Esophagus squamous epithelium (tissue), 5 donors: ENCODE measurements at places on chromosomes 12 and 14.

GRCh38 chr14:84065811-84066210, 1464.1 kb upstream of the FLRT2 start:
- no peak for DNase-seq

DNA sequence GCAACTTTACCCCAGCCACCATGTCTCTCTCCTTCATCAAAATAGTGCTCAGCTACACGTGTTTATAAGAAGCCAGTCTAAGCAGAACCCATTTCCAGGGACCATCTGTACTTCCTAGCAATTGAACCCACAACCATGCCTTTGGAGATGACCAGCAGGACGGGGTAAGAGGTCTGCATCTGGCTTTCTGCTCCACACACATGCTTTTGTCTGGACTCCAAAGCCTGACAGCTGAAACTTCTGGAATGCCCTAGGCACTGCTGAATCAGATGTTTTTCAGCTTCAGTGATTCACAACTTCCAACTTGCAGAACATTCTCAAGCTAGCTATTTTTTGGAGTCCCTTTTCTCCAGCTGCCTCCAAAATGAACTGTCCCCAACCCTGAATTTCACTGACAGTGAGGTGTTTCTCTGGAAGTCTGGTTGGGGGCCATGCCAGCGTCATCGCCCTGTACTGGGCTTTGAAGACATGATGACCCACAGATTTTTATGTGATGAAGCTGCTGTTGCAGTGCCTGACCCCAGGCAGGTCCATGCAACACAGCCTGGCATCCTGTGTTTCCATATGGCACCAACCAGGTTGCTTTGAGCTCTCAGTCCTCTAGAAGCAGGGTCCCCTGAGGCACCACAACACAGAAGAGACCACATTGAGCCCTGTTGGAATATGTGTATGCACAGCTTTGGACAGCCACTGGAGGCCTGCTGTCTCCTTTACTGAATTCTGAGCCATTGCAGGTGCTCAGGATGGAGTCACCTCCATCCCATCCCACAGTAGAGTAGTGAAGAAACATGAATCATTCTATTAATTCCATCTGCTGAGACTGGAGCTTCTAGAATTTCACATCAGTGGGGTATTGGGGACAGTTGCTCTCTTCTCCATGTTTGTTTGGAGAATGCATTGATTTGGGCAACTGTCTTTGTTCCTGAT, 80.2 kb downstream of the NUAK1 start:
- DNase-seq, result no peak

DNA sequence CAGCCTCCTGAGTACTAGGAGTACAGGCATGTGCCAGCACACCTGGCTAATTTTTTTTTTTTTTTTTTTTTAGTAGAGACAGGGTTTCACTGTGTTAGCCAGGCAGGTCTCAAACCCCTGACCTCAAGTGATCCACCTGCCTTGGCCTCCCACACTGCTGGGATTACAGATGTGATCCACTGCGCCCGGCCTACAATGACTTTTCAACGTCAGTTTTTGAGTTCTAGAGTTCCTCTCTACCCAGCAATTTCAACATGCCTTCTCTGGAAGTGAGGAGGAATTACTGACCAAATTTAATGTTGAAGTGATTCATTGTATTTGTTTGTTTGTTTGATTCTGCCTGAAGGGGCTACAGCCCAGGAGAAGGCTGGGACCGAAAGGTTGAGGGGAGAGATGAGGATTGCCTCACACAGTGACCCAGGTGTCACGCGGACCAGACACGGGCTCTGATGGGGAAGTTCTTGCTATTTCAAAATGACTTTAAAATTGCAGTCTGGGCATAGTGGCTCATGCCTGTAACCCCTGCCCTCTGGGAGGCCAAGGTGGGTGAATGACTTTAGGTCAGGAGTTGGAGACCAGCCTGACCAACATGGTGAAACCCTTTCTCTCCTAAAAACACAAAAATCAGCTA, 8.6 kb upstream of the DENR start:
- no peak for DNase-seq

- no peak for DNase-seq
Observed at GRCh38 chr14:103688906-103689902, 26.0 kb downstream of the XRCC3 start.

GRCh38 chr12:121110211-121110940, 22.3 kb upstream of the P2RX7 start:
- no peak for DNase-seq

GRCh38 chr12:8639936-8640335, 22.7 kb downstream of the MFAP5 start:
- DNase-seq, result no peak

GRCh38 chr12:11618046-11618445, 31.4 kb upstream of the ETV6 start:
- no peak for DNase-seq

- DNase-seq, result no peak
Observed at GRCh38 chr14:99278836-99279235, 6.8 kb upstream of the BCL11B start.

DNA sequence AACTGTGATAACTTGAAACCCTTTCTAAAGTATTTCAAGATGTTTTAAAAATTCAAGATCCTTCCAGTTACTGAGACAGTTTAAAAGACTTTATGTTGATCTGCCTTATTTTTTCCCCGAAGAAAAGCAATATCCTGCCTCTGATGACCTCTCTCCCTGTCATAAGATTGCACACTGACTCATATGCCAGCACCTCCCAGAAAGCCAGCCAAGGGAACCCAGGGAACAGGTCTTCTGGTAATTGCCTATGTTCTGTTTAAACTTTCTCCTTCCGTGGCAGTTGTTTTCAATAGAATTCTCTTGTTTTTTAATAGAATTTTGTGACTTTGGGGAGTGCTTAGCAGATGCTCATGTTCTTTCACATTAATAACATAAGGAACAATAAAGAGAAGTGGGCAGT, 300.2 kb upstream of the PRKD1 start:
- DNase-seq, result no peak

DNA sequence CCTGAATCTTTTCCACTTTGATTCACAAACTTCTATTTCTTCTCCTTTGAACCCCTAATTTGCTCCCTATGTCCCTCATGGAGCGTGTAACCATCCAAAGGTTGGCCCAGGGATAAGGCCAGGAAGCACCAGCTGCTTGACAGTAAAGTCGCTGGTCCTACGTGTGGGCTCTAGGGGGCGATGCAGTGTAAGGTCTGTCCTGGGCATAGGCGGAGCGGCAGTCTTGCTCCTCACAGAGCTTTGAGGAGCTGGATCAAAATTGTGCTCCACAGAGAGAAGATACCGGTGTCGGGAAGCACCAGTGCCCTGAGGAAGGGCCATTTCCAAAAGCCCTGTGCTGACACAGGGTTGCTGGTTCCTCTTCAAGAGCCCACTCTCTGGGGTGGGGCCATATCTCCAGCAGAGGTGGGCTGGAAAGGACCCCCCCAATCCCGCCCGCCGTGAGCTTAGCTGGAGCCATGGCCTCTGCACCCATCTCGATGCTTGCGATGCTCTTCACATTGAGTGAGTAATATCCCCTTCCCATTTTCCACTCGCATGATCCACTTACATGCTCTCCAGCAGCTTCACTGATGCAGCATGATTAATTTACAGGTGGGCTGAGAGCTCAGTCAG, 49.9 kb upstream of the OR4E1 start:
- DNase-seq, result no peak

GRCh38 chr12:18382236-18382885, 121.0 kb downstream of the PIK3C2G start:
- no peak for DNase-seq

DNA sequence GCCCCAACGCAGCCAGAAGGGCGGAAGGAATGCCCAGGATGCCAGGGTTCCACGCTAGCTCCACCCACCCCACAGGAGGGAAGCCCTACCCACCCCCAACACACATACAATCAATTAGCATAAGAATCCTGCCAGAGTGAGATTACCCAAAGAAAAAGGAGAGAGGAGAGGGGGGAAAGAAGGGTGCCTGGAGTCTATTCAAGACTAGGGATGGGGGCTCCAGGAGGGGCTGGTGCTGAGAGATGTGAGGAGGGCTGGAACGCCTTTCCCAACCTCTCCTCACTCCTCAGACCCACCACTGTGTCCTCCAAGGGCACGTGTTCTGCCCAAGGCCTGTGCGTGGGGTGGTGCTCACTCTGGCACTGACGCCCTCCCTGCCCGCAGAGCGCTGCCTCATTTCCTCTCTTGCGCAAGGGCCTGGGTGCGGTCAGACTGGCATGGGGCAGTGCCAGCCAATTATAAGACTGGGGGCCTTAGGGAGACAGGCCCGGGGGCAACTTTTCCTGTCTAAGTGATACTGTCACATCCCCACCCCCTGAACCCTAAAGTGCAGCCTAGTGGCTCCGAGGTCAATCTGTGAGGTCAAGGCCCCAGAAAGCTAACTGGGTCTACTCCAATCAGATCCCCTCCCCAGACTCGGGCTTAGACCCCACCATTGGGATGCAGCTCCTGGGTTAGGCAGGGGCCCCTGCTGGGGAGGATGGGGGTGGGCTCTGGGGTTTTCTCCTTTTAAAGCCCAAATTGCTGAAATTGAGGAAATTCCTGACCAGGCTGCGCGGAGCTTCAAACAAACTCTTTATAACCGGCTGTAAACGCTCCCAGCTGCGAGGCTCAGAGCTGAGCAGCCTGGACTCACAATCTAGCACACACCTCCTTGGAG, 10.2 kb upstream of the ITGB7 start:
- DNase-seq, result no peak

GRCh38 chr12:41112903-41113302, 75.2 kb upstream of the PDZRN4 start:
- no peak for DNase-seq

- DNase-seq, result no peak
Observed at GRCh38 chr12:26566675-26567074, 266.3 kb downstream of the ITPR2 start.

DNA sequence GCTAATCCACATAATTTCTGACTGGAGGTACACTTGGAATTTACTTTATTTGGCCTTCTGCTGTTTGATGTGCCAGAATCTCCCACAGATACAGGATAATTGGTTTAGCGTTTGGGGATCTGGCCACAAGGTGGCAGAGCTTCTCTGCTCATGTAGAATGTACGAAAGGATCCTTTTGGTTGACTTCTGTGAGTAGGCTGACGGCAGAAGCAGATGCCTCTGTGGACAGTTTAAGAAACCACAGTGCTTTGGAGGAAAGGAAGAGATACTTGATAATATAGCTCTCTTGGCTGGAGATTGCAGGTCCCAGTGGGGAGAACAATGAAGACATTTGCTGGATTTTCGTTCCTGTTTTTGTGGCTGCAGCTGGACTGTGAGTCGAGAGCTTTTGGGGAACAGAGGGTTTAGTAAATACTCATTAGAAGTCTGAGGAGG, 75.3 kb upstream of the OR4E1 start:
- no peak for DNase-seq

DNA sequence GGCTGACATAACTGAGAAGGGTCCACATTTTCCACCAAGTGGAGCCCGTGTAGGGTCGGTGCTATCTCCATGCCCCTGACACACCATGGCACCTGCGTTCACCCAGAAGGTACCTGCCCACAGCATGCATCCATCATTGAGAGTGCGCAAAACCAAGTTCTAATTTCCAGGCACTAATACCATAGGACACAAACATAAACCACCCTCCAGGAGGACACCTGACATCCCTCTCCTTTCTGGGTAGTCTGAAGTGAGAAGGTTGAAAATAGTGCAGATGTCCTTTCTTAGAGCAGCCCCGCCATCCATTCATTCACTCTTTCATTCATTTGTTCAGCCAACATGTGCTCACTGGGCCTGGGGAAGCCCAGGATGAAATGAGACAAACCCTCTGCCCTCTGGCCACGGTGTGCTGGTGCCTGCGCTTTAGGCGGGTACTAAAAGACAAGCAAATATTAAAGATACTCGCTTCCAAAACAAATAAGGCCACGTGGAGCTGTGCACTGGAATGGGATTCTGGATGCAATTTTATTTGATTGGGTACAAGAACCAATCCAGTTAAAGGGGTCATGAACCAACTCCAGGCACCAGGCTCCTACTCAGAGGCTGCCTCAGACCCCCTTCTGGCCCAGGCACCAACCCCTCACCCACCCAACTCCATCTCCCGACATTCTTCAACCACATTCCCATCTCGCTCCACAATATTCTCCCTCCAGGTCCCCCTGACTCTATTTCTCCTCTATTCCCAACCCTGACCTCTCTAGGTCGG, 1.2 kb downstream of the TTC7B start:
- DNase-seq, result no peak

DNA sequence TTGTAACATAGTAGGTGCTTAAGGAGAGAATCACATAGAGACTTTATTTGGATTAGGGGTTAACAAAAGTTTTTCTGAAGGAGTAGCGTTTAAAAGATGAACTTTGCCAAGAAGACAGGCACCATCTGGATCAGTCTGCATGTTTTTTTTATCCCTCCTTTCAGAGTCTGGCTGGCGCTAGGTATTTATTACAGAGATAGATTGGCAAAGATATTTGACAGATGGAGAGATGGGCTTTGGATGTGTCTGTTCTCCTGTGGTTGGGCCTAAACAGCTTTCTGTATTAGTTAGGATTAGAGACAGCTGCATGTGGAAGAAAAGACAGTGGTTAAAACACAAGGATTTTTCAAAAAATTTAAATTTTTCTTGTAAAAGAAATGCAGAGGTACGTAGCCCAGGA, 133.9 kb downstream of the C12orf75 start:
- DNase-seq, result no peak

DNA sequence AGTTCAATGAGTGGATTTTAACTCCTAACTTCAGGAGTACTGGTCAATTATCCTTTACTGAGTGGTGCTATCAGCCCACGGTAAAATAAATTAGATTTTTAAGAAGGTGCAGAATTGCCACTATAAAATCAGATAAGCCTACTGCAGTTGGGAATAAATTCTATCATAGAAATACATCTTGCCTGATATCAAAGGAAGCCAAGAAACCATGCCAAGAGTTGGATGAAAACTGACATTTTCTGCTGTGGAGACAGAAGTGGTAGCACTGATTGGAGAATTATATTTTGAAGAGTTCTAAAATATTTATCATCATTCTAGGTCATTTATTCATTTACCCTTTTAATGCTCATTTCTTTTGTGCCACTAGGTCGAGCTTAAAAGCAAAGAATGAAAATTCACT, 465.1 kb downstream of the APAF1 start:
- no peak for DNase-seq

- no peak for DNase-seq
Observed at GRCh38 chr14:79629411-79630287, 581.7 kb downstream of the DIO2 start.

- no peak for DNase-seq
Observed at GRCh38 chr12:55703288-55703687, 4.4 kb downstream of the ITGA7 start.

DNA sequence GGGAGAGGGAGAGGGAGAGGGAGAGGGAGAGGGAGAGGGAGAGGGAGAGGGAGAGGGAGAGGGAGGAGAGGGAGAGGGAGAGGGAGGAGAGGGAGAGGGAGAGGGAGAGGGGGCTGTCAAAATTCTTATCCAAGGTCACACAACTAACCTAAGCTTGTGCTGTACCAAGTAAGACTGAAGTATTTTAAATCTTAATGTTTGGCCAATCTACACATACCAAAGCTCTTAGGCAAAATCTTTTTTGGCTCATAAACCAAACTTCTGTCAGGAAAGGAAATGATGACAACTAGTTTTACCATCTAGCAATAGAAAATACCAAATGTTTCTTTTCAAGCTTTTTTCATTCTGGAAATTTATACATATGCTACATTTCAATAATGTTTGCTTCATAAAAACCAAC, 33.8 kb downstream of the CCDC38 start:
- DNase-seq, result no peak
